ENCODE measurements at places on chromosomes 2 and 18. TPM values are rescaled to one million over a fixed set of nuclear protein-coding genes. Genes with fewer than 3 reads are reported as not detected.

DNA sequence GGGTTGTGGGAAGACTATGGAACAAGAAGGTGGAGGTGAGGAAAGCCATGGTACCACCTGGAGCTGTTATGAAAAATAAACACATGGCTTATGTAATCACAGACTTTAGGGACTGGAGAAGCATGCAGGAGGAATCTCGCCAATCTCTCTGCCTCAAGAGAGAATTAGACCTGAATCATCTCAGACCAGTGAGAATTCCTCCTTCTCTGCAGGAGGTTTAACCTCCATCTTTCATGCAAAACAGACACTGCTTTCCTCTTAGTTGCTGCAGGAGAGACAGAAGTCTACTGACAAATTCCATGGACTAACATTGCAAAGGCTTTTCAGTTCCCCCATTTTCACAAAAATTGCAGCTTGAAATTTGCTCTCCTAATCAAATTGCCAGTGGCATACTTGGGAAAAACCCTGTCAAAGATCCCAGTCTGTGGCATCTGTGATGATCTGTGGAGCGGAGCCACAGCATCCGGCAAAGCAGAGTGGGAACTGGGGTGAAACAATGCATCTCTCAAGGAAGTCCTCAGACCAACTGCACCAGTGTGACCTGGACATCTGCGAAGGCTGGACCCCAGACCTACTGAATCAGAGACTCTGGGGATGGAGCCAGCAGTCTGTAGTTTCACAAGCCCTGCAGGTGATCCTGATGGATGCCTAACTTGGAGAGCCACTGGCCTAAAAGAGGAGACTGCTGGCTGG lies 28.6 kb upstream of the NCKAP5 start:
- no peak for DNase-seq

DNA sequence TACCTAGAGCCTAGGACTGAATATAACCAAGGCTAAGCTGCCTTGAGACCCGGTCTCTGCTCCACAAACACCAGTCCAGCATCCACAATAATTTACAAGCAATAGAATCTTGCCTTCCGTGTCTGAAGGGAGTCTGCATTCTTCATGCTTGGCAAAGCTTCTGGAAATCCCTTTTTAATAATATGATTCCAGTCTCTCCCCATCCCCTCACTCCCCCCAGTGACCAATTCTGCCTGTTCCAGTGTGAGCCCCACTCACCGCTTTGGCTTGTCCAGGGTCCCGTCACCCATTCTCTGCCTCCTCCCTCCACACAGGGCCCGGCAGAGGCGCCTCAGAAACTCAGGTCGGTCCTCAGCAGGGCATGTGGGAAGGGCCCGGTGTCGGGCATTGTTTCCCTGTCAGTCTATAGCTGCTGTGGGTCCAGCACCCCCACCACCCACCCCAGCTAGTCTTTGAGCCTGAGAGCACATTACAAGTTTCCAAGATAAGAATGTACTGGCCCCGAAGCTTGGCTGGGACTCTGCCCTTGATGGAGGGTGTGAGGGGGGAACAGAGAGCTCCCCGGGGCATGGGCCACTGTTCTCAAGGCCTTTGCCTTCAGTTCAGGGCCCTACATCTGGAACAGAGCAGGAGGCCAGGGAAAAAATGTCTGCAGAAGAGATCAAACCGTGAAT lies 129.7 kb upstream of the MYCN start:
- DNase-seq, result no peak

- no peak for DNase-seq
Observed at GRCh38 chr2:100703739-100704138, 116.2 kb upstream of the NPAS2 start.

DNA sequence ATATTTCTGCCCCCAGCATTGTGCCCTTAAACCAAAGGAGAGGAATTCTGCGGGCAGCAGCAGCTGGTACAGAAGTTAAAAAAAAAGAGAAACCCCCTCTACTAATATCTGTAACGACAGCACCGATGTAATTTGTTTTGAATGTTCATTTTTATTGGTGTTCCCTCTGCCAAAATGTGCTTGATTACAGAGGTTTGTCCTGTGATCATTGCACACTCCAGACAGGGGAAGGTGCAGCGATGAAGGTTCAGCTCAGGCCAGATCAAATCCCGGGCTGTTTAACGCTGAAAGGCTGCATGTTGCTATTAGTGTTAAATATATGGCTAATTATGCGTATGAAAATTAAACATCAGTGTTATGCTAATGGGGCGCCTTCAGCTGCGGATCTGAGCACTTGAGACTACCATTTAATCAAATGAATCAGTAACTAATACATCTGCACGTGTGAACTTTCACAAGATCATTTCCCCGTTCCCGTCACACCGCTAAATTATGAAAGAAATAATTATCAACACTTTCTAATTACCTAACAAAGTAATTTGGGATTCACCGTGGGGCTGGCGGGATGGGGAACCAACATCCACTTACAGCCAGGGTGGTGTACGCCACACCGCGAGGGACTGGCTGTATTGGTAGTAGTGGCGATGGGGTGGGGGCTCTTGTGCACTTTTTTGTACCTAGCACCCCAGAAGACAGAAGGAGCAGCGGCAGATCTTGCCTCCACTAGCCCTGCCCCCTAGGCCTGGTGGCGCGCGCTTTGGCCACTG lies 1.5 kb upstream of the DLX1 start:
- DNase-seq, result no peak

DNA sequence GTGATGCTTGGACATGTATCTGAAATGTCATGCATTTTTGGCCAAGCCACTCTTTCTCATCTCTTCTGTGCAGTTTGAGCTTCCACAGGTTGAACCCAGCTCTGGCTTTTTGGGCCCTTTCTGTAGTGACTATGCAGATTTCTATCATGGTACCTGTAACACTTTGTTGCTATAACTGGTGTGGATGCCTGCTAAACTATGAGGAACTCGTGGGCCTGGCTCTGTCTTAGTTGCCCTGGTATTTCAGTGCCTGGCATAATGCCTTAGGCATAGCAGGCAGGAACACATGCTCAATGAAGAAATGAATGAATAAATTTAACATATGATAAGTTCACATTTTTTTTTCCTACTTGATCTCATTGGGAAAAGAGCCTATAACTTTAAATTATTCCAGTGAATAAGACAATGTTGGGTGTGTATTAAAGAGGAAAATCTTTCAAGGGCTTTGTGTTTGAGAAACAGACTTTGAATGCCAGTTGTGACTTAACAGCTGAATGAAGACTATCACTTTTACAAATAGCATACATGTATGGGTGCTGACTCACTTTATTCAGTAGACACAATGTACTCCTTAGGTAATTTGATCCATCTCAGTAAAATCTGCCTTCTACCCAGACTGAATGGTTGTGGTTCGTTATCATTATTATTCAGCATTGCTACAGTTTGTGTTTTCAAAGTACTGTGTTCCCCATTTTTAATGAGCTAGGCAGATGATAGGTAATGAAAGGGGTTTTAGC lies 86.4 kb upstream of the MAP4K3 start:
- DNase-seq, result no peak

DNA sequence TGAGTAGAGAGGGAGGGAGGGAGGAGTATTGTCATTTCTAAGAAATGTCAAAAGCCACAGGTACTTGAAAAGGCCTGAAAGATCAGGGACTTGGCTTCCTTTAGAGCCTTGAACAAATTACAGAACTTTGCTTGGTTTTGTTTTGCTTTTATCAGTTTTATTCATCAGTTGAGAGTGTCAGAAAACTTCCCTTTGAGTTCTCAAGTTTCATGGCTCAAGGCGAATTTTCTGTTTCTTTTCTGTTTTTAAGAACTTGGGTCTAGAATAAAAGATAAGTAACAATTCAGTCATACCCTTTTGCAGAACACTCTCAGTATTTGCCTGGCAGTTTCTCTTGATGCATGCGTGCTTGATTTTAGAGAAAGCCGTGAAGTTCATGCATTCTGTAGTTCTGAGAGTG lies 531.9 kb downstream of the PARD3B start:
- no peak for DNase-seq

GRCh38 chr2:200450288-200450687 lies 59.6 kb downstream of the KCTD18 start:
- no peak for DNase-seq

DNA sequence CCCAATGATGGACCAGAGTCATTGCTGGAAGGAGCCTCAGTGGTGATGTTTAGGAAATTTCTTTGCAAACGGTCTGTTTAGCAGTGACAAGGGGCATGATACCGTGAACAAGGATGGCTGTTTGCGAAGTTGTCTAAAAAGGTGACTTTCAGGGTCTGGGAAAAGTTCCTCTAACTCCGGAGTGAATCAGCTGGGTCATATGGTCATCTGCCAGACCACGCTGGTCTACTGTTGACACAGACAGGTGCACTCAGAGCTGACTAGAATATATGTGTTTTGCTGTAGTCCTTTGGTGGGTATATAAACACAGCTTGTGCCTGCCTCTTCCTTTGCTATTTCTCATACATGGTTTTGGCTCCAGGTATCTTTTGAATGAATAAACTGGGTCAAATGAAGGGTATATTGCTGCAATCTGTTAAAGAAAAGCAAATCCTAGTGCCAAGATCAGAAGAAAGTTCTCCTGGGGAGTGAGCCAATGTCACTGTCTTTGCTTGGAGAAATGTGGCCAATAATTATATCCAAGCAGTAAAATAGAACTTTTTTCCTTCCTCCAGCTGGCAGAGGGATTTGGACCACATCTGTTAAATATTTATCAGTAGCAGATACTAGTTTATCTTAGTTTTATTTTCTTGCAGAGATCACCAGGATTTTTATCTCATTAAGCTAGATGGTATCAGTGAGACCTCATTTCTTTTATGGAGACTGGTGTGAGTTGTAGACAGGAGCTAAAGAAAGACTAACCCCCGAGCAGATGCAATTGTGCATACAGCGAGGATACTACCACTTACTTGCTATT lies 286.0 kb downstream of the TRIB2 start:
- DNase-seq, result no peak

DNA sequence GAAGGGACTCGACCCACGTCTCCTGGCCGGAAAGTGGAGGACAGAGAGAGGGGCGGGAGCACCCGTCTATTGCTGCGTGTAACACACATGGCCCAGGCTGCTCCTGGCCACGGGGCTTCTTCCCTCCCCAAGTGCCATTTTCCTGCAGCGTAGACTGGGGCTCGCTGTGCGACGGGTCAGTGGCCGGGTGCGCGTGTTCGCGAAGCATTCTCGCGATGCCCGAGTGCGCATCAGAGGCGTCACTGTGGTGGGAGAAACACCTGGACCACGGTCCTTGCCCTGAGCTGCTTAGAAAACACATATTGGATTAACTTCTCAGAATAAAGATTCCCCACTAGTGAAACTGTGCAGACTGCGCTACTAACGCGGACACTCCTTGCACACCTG lies 200.8 kb downstream of the EIPR1 start:
- no peak for DNase-seq

DNA sequence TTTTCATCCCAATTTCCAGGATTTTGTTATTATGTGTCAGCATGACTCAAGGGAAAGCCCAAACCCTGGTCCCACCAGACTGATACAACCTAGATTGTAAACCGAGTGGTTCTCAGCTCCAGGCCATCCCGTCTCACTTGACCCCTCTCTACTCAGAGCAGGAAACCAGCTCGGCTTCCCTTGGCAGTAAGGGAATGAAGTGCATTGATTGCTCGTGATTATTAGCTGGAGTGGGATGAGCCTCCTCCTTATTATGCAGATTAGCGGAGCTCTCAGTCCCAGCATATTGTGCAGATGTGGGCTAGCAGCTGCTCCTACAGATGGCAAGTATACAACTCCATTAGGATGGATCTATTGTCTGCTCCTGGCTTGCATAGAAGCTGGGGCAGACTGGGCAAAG lies 167.6 kb downstream of the LNPK start:
- no peak for DNase-seq

CD28 gene
- 1.3 TPM for total RNA-seq

ANKRD30B gene
- total RNA-seq, result not detected
